ENCODE measurements at places on chromosomes 2 and 18.
A peak's percentile ranks its signal among the peaks of the same experiment; 100 is the strongest.

GRCh38 chr2:184039493-184039892 is 558.8 kb upstream of the ZNF804A start:
- no peak for DNase-seq

GRCh38 chr18:51621113-51621863 is 423.8 kb upstream of the MEX3C start:
- no peak for DNase-seq

GRCh38 chr2:26642429-26642828 is 1.3 kb upstream of the CIB4 start:
- no peak for DNase-seq

DNA sequence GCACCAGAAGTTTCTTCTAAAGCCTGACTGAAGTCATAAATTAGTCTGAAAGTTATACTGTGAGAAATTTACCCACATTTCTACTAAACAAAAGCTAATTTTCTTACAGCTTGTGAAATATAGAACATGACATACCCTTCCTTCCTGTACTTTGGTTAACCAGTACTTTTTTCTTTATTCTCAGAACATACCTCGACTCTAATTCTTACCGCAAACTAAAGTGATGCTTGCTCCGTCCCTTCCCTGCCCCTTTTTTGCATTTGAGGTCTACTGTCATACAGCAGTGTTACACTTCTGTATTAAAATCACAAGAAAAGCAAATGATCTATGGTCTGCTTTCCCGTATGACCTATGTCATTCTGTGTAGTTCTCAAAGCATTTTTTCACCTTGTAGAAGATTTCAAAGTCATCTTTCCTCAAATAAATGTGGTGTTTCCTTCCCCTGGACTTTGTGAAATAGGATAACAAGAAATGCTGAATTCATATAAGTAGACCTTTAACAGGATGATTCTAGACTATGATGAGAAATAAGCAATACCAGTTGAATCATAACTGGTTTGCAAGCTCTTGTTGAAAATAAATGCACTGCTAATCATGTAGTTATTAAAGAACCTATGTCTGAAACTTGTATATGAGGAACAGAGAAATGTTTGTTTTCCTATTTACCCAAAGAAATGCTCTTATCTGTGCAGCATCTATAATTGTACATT is 30.4 kb downstream of the CYTIP start:
- peak; percentile 53 for DNase-seq

DNA sequence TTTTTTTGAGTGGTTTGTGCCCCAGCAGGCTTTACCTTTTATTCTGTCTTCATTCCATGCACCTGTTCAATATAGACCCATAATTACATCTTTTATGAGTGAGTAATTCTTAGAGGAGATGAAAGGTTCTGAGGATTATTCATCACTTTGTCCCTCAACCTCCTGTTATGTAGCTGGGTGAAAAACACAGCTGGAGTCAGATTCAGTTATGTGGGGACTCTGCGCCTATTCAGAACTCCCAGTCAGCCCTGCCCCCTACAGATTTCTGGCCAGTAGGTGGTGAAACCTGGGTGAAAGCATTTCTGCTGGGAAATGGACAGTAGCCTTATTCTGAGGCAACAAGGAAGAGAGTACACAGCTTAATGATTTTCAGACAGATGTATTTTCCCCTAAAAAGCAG is 107.8 kb downstream of the MGAT5 start:
- no peak for DNase-seq

DNA sequence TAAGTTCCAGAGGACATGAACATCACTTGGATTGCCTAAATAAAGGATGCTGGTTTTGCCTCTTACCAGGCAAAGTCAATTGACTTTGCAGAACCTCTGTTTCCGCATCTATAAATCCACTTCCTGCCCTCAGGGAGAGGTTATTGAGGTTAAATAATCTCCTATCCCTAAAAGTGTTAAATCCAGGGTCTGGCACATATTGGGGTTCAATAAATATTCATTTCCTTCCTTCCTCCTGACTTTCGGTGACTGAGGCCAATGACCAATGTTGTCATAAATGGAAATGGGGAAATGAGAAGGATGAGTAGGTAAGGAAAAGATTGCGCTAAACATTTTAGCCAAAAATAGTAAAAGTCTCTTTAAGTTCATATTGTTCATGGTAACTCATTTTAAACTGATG is 16.0 kb downstream of the BCL2 start:
- no peak for DNase-seq

All from effector memory CD8-positive, alpha-beta T cell (primary cell).